ENCODE measurements at places on chromosomes 5 and 9.

DNA sequence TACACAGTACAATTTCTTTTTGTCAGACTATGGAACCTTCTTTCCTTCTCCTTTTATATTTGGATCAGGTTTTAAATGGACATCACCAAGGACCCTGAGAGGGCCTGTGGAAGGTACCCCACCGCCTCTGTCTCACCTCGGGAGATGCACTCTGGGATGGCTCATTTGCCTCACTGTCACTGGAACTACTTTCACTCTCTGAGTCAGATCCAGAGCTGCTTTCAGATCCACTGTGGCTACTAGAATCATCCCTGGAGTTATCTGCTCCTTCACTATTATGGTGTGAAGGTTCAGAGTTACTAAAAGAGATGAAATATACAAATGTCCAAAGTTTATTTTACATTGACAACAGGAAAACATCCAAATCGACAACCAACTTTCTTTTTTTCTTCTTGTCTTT, 24.6 kb downstream of the LEAP2 start:
- no peak for DNase-seq

GRCh38 chr9:104934691-104935500, 6.9 kb upstream of the ABCA1 start:
- DNase-seq, result no peak

GRCh38 chr9:96567203-96567700, 52.4 kb downstream of the CDC14B start:
- no peak for DNase-seq

DNA sequence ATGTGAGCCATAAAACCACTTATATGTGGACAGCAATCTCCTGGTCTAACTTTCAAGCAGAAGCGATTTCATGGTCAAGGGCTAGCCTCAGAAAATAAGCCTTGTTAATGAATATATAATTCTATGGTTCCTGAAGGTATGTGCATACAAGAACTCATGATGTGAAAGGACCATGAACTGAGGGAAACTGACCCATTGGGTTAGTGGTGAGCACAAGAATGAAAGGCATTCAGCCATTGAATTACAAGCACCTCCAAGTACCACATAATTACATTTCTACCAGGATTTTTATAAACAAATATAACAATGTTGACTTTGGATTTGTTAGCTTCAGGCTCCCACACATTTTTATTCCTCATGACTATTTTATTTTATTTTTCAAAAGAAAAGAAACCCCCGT, 459.0 kb downstream of the TLE4 start:
- peak; percentile 85 for DNase-seq

- DNase-seq, result no peak
Observed at GRCh38 chr5:91038180-91038808, 344.8 kb downstream of the ARRDC3 start.

GRCh38 chr5:111255169-111255568, 31.0 kb downstream of the CAMK4 start:
- no peak for DNase-seq

DNA sequence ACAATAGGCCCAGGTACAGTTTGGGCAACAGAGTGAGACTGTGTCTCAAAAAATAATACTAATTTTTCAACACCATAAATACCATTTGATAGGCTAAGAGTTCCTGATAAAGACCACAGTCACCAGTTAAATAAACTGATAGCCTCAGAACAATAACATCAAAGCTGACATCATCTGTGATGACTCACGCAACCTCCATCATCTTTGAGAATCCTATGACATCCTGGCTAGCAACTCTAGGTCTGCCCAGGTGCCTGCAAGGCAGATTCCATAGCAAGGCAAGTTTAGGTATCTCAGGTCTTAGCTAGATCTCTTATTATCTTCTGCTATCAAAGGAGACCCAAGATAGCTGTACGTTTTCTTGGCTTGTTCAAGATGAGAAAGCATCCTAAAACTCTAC, 30.5 kb upstream of the UBAP2 start:
- peak; percentile 41 for DNase-seq

DNA sequence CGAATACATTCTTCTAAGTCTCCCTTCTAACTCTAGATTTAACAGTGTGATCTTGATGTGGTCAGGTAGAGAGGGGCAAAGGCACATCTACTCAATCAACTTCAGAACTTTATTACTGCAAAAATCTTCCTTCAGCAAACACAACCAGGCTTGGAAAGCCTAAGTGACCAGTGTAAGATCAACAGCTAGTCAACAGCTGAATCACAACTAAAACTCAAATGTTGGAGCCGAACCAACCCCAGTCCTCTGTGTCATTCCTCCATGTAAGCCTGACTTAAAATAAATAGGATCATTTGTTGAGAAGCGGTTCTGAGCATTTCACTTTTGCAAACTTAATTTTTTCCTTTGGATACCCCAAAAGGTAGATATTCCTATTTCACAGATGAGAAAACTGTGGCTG, 352.7 kb downstream of the EBF1 start:
- DNase-seq, result no peak

DNA sequence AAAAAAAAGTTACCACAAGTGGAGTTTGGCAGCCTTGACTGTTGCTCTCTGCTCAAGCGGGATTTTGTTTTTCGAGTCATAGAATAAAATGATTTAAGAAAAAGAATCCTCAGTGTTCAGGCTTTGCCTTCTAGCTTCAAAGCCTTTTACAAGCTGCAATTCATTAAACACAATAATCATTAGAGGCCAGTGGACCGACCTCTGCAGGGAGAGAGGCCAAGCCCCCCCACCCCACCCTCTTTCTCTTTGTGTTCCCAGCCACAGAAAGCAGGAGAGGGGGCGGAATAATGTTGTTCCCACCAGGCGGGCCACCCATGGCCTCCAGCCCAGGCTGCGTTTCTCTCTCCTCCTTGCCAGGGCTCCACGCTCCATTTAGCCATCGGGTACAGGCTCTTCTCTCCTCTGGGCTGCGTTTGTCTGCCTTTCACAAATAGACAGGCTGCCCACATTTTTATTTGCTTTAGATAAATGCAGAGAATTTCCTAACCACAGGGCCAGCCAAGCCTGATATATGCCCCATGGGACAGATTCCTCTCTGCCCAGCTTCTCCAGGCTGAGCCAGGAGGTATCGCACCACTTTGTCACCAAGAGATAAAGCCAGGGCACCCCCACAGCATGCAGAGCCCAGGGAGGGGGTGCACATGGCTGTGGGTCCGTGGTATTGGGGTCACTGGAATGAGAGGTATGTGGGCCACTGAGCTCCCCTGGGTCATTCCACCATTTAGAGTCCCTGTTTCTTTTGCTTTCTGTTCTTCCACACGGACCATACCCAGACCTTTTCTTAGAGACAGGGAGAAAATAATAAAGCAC, 318.8 kb downstream of the PIK3R1 start:
- peak; percentile 88 for DNase-seq

- DNase-seq, result no peak
Observed at GRCh38 chr5:6708814-6709213, 4.4 kb upstream of the TENT4A start.

DNA sequence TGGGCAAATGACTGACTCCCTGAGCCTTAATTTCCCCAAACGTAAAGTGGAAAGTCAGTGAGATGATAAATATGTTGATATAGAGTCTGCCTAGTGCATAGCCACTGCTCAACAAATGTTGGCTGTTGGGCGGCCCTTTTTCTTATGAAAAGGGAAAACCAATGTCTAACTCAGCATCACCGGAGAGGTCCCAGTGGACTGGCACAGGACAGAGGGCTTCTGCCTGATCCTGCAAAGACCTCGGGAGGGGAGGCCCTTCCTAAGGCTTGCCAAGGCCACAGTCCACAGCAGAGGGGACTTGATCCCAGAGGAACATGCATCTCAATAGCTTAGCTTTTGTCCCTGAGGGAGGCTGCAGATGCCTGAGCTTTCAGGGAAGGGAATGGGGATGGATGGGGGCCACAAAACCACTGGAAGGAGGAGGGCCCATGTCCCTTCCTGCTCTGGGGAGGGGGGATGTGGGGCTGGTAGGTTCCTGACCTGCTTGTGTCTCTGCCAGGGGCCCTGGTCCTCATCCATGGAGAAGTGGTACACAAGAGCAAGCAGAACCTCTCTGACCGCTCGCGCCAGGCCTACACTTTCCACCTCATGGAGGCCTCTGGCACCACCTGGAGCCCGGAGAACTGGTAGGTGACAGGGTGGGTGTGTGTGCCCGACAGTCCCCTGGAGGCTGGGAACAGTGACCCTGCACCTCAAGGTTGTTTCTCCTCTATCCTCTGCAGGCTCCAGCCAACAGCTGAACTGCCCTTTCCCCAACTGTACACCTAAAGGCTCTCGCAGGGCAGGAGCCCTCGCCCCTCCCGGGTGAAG, 6.3 kb downstream of the DOLK start:
- DNase-seq, result no peak
